ENCODE measurements at places on chromosomes 1 and 21. TPM values are rescaled to one million over a fixed set of nuclear protein-coding genes. Genes with fewer than 3 reads are reported as not detected.

Gene GAS5
- 754 TPM for total RNA-seq

Gene DPYD
- total RNA-seq, result 95.1 TPM

Gene SPRR2E
- total RNA-seq, result not detected

Gene PYHIN1
- total RNA-seq, result 2.6 TPM

Gene VAV3
- 153 TPM for total RNA-seq

Gene PRR9
- total RNA-seq, result not detected

Gene GNPAT
- total RNA-seq, result 35.8 TPM

Gene HES2
- not detected for total RNA-seq

Gene IGSF9
- total RNA-seq, result 8.0 TPM

DNA sequence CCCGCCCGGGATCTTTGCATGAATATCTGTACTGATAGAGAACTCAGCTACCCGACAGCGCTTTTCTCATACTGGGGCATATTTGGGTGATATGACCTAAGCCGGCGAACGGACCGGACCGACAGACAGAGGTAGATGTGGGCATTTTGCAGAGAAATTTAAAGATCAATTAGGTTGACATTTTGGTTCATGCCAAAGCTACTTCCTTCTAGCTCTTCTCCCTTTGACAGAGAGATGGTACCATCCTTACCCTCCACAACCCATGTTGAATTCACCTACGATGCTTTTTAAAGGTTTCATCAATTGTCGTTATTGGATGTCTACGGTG lies 459 bp downstream of the ARV1 start:
- peaks cover 6% of the 10 kb centered on the region for H3K4me1 ChIP-seq
- no peaks in the 10 kb centered on the region for H3K27me3 ChIP-seq
- no peak for DNase-seq
- H3K36me3 ChIP-seq, result no peaks in the 10 kb centered on the region

GRCh38 chr1:87064986-87065385 lies 150.6 kb downstream of the HS2ST1 start:
- H3K4me3 ChIP-seq, result no peak overlapping the region
- DNase-seq, result no peak
- no peaks in the 10 kb centered on the region for H3K4me1 ChIP-seq
- no peaks in the 10 kb centered on the region for H3K27me3 ChIP-seq
- no peak overlapping the region for H3K27ac ChIP-seq

DNA sequence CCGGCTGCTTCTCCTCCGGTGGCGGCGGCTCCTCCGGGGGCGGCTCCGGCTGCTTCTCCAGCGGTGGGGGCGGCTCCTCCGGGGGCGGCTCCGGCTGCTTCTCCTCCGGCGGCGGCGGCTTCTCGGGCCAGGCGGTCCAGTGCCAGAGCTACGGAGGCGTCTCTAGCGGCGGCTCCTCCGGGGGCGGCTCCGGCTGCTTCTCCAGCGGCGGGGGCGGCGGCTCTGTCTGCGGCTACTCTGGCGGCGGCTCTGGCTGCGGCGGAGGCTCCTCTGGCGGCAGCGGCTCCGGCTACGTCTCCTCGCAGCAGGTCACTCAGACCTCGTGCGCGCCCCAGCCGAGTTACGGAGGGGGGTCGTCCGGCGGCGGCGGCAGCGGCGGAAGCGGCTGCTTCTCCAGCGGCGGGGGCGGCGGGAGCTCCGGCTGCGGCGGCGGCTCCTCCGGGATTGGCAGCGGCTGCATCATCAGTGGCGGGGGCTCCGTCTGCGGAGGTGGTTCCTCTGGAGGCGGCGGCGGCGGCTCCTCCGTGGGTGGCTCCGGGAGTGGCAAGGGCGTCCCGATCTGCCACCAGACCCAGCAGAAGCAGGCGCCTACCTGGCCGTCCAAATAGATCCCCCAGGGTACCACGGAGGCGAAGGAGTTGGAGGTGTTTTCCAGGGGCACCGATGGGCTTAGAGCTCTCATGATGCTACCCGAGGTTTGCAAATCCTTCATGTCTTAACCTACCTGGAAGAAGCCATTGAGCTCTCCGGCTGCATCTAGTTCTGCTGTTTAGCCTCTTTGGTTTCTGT lies 2.0 kb downstream of the LORICRIN start:
- DNase-seq, result no peak
- no peaks in the 10 kb centered on the region for H3K36me3 ChIP-seq
- peaks cover 27% of the 10 kb centered on the region for H3K27me3 ChIP-seq
- H3K4me3 ChIP-seq, result peak overlapping the region; percentile 46

- no peaks in the 10 kb centered on the region for H3K4me1 ChIP-seq
- DNase-seq, result no peak
- no peak overlapping the region for H3K4me3 ChIP-seq
- H3K27ac ChIP-seq, result no peak overlapping the region
- H3K27me3 ChIP-seq, result no peaks in the 10 kb centered on the region
These were observed 55.5 kb downstream of the PLA2G4A start for GRCh38 chr1:186884251-186884650.

DNA sequence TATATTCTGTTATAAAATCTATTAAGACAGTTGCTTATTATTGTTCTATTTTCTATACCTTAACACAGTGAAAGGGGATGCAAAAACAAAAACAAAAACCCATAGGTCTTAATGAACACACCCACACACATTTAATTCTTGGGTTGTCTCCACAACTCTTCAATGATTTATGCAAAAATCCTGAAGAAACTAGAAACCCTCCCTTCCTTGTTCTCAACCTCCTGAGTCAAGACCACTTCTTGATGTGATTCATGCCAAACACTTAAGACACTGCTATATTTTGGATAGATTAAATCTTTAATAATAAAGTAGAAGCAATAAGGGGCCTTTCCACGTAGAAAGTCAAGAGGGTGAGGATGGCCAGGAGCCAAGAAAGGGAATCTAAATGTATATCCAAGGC lies 23.4 kb downstream of the SCAF4 start:
- DNase-seq, result no peak
- no peak overlapping the region for H3K27ac ChIP-seq
- H3K36me3 ChIP-seq, result no peaks in the 10 kb centered on the region
- no peaks in the 10 kb centered on the region for H3K4me1 ChIP-seq
- no peaks in the 10 kb centered on the region for H3K27me3 ChIP-seq

DNA sequence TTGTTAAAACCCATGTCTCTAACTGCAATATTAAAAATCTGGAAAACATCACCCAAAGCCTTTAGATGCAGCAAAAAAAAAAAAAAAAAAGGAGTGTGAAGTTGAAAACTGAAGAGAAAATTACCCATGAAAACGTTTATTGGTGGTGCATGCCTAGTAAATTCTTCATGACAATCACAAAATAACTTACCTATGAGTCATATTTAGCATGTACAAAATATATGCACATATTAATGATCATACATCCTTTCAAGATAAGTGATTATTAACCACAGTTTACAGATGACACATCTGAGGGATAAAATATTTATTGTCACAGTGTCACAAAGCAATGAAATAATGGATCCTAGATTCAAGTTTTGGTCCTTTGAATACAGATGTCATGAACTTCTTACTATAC lies 505.2 kb upstream of the NR5A2 start:
- H3K27me3 ChIP-seq, result no peaks in the 10 kb centered on the region
- no peak overlapping the region for H3K4me3 ChIP-seq
- H3K36me3 ChIP-seq, result no peaks in the 10 kb centered on the region

DNA sequence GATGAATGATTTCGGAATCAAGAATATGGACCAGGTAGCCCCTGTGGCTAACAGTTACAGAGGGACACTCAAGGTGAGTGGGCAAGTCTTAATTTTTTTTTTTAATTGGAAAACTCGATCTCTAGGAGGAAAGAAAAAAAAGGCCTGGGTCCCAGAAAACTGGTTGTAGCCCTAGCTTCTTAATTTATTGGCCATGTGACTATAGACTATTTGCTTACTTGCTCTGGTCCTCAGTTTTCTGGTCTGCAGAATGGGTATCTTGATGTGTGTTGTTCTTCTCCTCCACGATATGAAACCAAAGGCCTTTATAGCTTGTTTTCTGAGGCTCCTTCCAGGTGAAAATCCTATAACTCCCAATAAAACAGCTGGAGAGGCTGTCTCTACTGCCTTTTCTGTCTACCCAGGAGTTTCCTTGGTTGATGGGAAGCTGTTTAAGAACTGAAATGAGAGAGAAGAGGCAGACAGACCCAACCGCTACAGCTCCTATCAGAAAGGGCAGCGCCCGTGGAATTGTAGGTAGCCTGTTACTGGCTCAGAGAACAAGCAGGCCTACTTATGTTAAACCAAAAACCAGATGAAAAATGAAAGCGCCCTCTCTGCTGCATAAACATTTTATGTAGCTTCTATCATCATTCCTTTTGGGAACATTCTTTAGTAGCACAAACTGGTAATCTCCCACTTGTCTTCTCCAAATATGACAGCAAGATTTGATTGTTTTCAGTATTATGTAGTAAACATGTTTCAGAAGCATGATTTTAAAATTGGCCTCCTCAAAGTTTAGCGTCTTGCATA lies 4.5 kb downstream of the ETS2 start:
- peaks cover 4% of the 10 kb centered on the region for H3K36me3 ChIP-seq
- H3K27ac ChIP-seq, result peak overlapping the region; percentile 29

DNA sequence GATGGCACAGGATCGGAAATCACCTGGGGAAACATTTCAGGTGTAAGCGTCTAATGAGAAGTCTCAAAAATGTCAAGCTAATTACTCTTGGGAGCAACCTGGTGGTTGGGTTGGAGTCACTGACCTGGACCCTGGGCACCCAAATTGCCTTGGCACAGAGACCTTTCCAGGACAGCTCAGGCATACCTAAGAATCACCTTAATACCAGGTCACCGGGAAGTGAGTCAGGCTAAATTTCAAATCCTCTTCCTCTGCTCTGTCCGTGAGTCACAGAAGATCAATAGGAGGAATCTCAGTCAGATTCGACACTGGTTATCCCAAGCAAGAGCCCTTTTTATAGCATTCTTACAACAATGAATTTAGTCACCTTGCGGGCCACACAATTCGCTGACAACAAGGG lies 179.6 kb upstream of the CAMK1G start:
- no peak overlapping the region for H3K4me3 ChIP-seq
- peak overlapping the region; percentile 82 for H3K27ac ChIP-seq
- H3K27me3 ChIP-seq, result no peaks in the 10 kb centered on the region
- peaks cover 7% of the 10 kb centered on the region for H3K4me1 ChIP-seq
- no peaks in the 10 kb centered on the region for H3K36me3 ChIP-seq

- no peaks in the 10 kb centered on the region for H3K4me1 ChIP-seq
- no peak overlapping the region for H3K27ac ChIP-seq
- no peak for DNase-seq
These were observed 40.5 kb upstream of the PAXBP1 start for GRCh38 chr21:32812035-32812434.

DNA sequence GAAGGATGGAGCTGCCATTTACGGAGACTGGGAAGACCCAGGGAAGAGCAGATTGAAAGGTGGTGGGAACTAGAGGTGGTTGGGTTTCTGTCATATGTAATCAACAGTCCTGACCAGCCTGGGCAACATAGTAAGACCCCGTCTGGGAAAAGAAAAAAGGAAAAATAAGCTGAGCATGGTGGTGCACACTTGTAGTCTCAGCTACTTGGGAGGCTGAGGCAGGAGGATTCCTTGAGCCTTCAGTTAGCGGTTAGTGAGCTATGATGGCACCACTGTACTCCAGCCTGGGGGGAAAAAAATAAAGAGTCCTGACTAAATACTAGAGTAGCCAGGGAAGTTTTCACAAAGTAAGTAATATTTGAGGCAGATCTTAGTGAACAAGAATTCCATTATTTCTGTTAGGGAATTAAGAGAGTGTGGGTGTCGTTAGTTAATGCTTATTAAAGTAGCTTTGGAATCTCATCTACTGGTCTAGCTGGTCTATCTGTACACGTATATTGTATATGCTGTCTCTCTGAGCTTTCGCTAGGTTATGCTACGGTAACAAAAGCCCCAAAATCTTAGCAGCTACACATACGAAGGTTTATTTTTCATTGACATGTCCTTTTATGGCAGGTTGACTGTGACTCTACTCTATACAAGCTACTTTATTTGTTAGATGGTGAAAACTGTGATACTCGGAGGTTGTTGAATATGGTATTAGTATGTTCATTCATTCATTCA lies 4.4 kb downstream of the NBPF1 start:
- DNase-seq, result no peak
- no peaks in the 10 kb centered on the region for H3K36me3 ChIP-seq
- H3K4me1 ChIP-seq, result peaks cover 5% of the 10 kb centered on the region
- no peak overlapping the region for H3K27ac ChIP-seq
- no peaks in the 10 kb centered on the region for H3K27me3 ChIP-seq
- no peak overlapping the region for H3K4me3 ChIP-seq

- H3K36me3 ChIP-seq, result no peaks in the 10 kb centered on the region
- no peak for DNase-seq
- H3K4me1 ChIP-seq, result peaks cover 6% of the 10 kb centered on the region
- H3K4me3 ChIP-seq, result no peak overlapping the region
These were observed 84.5 kb upstream of the GCLM start for GRCh38 chr1:93993731-93994130.

DNA sequence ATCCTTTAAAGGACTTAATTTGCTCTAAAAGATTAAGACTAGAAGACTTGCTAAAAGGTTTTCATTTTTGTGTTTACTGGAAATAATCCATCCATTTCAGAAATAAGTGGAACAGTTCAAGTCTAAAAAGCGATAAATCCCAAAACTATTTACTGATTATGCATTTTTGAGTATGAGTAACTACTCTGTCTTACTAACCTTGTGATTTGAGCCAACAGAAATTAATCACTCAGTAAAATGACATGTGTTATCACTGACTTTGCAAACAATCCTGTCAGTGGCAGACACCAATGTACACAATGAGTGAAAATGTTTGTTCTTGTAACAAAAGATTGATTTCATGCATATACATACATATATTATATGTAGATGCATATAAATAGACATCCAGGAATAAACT lies 218.0 kb downstream of the DENND1B start:
- H3K4me3 ChIP-seq, result no peak overlapping the region
- no peaks in the 10 kb centered on the region for H3K4me1 ChIP-seq
- DNase-seq, result no peak
- no peak overlapping the region for H3K27ac ChIP-seq

DNA sequence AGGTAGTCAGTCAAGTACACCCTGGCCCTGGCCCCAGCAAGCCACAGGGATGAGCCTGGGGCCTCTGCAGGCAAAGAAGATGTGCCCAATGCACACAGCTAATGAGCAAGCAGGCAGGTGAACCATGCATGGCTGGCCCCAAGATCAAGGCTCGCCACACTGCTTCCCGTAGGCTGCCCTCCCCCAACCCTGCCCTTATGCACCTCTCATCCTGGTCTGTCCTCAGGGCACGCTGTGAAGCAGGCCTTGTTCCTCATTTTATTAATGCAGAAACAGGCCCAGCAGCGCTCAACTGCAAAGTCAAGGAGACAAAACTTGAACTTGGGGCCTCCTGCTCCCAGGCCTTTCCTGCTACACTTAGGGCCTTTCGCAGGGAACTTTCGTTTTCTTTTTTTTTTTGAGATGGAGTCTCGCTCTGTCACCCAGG lies 35.6 kb upstream of the ID3 start:
- no peak overlapping the region for H3K27ac ChIP-seq
- H3K36me3 ChIP-seq, result no peaks in the 10 kb centered on the region
- H3K27me3 ChIP-seq, result no peaks in the 10 kb centered on the region

DNA sequence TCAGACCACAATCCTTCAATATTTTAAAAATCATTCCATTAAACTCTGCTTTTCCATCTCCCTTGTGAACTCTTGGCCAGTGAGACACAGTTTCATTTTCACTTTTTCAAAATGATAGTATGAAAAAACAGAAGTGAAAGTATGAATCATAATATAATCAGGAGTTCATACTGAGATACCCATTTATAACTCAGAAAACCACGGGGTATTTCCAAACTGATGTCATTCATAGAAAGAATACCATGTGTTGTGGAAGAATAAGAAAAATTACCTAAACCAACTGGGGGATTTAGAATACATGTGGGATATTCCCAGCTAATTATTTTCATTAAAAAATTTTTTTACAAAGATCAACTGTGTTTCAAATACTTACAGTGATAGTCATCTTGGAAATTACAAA lies 149.9 kb downstream of the MRPL39 start:
- H3K27ac ChIP-seq, result no peak overlapping the region
- H3K4me1 ChIP-seq, result no peaks in the 10 kb centered on the region
- H3K36me3 ChIP-seq, result no peaks in the 10 kb centered on the region

GRCh38 chr1:58307431-58307830 lies 239.1 kb downstream of the OMA1 start:
- DNase-seq, result no peak
- H3K4me3 ChIP-seq, result no peak overlapping the region

All from breast epithelium (tissue), 4 donors.